ENCODE measurements at places on chromosomes 2 and 18.

- no peak for DNase-seq
Observed at GRCh38 chr2:38709567-38710194, 41.5 kb downstream of the SRSF7 start.

- DNase-seq, result no peak
Observed at GRCh38 chr2:69017080-69017479, 4.1 kb downstream of the ANTXR1 start.

DNA sequence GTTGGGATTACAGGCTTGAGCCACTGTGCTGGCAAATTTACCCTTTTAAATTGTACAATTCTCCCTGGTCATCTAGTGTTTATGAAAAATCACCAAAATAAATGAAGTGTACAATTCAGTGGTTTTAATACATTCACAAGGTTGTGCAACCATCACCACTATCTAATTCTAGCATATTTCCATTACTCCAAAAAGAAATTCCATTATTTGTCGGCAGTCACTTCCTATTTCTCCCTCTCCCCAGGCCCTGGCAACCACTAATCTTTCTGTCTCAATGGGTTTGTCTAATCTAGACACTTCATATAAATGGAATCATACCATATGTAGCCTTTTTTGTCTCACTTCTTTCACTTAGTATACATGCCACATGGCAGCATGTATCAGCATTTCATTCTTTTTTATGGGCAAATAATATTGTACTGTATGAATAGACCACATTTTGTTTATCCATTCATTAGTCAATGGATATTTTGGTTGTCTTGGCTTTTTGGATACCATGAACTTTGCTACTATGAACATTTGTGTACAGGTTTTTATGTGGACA lies 12.6 kb upstream of the POLE4 start:
- no peak for DNase-seq

GRCh38 chr2:166610180-166610912 lies 116.3 kb upstream of the SCN7A start:
- DNase-seq, result no peak

DNA sequence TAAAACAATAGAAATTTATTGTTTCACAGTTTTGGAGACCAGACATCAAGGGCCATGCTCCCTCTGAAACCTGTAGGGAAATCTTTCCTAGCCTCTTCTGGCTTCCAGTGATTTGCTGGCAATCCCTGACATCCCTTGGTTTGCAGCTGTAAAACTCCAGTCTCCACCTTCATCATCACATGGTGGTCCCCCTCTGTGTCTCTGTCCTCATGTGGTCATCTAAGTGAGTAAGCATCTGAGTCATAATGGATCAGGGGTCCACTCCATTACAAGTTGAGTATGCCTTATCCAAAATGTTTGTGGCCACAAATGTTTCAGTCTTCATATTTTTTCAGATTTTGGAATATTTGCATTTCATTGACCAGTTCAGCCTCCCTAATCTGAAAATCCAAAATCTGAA lies 5.6 kb upstream of the SGPP2 start:
- no peak for DNase-seq

- DNase-seq, result no peak
Observed at GRCh38 chr18:49515516-49515915, 28.5 kb upstream of the C18orf32 start.

Data from HS-5 (cell line).